ENCODE measurements at places on chromosomes 3 and 15. TPM values are rescaled to one million over a fixed set of nuclear protein-coding genes. Genes with fewer than 3 reads are reported as not detected.
A peak's percentile ranks its signal among the peaks of the same experiment; 100 is the strongest.

The BCHE gene
- total RNA-seq = not detected

The AZI2 gene
- 15.3 TPM for total RNA-seq

The TMEM212 gene
- not detected for total RNA-seq

The ZKSCAN7 gene
- not detected for total RNA-seq

The LINGO1 gene
- total RNA-seq = 18.3 TPM

The TMEM40 gene
- total RNA-seq = not detected

The GHSR gene
- total RNA-seq = not detected

GRCh38 chr3:107068980-107069379 lies 308.3 kb upstream of the CCDC54 start:
- no peak overlapping the region for H3K4me3 ChIP-seq
- no peaks in the 10 kb centered on the region for H3K36me3 ChIP-seq
- DNase-seq = no peak
- H3K27ac ChIP-seq = peak overlapping the region; percentile 28
- H3K27me3 ChIP-seq = no peaks in the 10 kb centered on the region

DNA sequence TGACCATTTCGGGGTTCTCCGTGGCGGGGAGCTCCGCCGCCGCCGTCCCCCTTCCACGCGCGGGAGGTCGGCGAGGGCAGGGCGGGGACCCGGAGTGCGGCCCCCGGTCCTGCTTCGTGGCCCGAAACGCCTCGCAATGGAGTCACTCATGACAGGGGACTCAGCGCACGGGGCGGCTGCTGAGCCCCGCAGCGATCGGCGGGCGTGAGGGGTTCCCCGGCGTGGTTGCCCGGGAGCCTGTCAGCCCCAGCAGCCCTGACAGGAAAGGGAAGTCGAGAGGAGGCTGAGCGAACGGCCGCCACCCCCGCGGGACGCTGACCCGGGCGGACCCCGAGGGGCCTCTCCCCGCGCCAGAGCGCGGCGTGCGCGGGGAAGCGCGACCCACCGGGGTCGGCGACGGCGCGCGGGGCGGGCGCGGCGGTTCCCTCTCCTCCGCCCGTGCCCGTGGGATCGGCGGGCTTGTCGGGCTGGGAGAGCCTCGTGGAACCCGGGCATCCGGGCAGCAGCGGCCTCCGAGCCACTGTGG lies 564 bp upstream of the PIGZ start:
- no peaks in the 10 kb centered on the region for H3K4me1 ChIP-seq
- no peaks in the 10 kb centered on the region for H3K27me3 ChIP-seq
- H3K27ac ChIP-seq = peak overlapping the region; percentile 70
- H3K36me3 ChIP-seq = no peaks in the 10 kb centered on the region
- no peak for DNase-seq

DNA sequence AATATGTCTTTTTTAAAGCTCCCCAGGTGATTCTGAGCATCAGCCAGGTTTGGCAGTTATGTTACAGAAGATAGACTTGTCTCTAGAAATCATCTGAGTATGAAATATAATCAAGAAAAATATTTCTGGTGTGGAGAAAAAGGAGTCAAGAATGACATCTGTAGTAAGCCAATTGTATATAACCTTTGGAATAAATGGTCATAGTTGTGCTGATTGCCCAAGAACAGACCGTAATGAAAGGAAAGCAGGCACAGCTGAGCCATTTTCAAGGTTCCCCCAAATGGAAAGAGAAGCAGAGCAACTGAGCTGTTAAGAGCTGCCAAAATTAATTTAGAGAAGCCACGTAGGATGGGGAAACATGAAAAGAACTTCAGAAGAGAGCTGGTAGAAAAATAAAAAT lies 26.6 kb downstream of the GOLM2 start:
- H3K4me1 ChIP-seq = no peaks in the 10 kb centered on the region
- no peak overlapping the region for H3K4me3 ChIP-seq
- no peak for DNase-seq
- H3K27ac ChIP-seq = no peak overlapping the region
- H3K36me3 ChIP-seq = no peaks in the 10 kb centered on the region
- H3K27me3 ChIP-seq = no peaks in the 10 kb centered on the region

DNA sequence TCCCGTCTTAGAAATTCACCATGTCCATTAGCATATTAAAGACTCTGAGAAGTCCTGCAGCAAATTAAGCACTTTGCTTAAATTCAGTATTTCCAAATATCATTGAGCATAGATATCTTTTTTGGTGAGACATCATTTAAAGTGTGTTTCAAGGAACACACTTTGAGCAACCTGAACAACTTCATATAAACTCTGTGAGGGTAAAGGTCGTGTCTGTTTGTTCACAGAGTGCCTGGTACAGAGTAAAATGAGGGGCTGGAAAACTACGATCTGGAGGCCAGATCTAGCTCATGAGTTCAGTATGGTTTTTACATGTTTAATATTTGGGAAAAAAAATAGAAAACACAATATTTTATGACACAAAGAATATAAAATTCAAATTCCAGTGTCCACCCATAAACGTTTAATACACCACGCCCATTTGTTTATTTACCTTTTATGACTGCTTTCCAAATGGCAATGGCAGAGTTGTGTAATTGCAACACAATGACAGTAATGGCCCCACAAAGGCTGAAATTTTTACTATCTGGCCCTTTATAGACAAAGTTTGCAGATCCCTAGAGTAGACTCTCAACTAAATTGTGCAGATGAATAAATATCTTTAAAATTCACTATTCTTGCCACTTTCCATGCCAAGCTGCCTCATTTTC lies 67.4 kb downstream of the SNTN start:
- no peak for DNase-seq
- no peaks in the 10 kb centered on the region for H3K27me3 ChIP-seq
- no peak overlapping the region for H3K4me3 ChIP-seq
- H3K27ac ChIP-seq = no peak overlapping the region
- H3K36me3 ChIP-seq = no peaks in the 10 kb centered on the region

DNA sequence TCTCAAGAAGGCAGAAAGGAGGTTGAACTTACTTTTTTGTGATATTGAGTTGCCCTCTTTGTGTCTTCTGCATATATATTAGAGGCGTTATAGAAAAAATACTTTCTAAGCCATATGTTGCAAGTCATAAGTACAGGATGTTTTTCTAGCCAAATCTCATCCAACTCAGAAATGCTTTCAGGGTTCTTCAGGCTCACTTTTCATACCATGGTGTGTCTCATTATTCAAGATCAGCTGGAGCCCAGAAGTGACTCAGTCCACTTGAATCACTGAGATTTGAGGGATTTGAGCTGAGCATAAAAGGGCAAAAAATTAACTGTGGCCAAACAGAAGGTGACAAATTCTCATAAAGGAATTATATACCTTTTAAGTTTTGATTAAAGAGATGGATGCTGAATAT lies 157.3 kb downstream of the WNT5A start:
- no peaks in the 10 kb centered on the region for H3K4me1 ChIP-seq
- DNase-seq = no peak
- no peaks in the 10 kb centered on the region for H3K36me3 ChIP-seq
- H3K27ac ChIP-seq = no peak overlapping the region

DNA sequence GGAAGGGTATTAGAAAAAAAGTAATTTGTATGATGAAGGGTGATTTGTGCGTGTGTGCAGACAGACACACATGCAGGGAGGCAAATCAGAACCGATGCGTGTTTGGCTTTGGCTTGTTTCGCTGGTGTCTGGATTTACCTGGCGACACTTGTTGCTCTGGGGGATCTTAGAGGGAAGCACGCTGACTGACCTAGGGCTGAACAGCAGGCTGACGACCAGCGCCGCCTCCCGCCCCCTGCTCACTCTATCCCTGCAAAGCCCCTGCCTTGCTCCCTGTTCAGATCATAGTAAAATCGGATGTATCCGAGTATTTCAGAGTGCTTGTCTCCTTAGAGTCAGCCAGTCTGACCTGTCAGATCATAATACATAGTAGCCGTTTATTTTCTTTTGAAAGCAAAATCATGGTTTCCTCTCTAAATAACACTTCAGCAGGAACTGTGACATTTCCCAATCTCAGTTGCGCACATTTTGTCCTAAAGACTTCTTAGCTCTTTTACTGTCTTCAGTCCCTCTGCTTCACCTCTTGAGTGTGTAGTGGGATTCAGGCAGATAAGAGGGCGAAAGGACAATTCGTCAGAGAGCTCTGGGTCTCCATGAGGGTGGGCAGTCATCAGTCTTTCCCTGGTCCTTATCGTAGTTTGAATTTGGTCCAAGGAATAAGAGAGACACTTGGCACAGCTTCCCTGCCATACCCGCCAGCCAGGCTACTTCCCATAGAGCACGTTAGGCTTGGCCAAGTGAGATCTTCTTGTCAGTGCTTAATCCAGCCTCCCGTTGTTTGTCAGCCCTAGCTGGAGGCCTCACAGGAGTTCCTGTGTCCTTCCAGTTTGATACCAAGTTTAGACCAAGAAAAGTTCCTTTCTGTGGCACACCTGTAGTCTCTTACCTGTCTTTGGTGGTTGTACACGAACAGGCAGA lies 97.4 kb downstream of the PGPEP1L start:
- peaks cover 42% of the 10 kb centered on the region for H3K36me3 ChIP-seq
- no peak for DNase-seq
- H3K4me3 ChIP-seq = no peak overlapping the region
- H3K4me1 ChIP-seq = peaks cover 18% of the 10 kb centered on the region
- H3K27ac ChIP-seq = peak overlapping the region; percentile 54

GRCh38 chr15:87866961-87867360 lies 389.6 kb downstream of the NTRK3 start:
- no peak for DNase-seq
- H3K4me3 ChIP-seq = no peak overlapping the region
- no peaks in the 10 kb centered on the region for H3K4me1 ChIP-seq
- no peaks in the 10 kb centered on the region for H3K27me3 ChIP-seq
- H3K36me3 ChIP-seq = no peaks in the 10 kb centered on the region
- no peak overlapping the region for H3K27ac ChIP-seq

- DNase-seq = no peak
- peaks cover 17% of the 10 kb centered on the region for H3K4me1 ChIP-seq
Measured at GRCh38 chr3:49671291-49672288, 2.6 kb upstream of the APEH start.

- no peak for DNase-seq
- H3K4me3 ChIP-seq = no peak overlapping the region
- no peaks in the 10 kb centered on the region for H3K27me3 ChIP-seq
- no peak overlapping the region for H3K27ac ChIP-seq
Measured at GRCh38 chr3:39751286-39751685, 58.1 kb upstream of the MYRIP start.

DNA sequence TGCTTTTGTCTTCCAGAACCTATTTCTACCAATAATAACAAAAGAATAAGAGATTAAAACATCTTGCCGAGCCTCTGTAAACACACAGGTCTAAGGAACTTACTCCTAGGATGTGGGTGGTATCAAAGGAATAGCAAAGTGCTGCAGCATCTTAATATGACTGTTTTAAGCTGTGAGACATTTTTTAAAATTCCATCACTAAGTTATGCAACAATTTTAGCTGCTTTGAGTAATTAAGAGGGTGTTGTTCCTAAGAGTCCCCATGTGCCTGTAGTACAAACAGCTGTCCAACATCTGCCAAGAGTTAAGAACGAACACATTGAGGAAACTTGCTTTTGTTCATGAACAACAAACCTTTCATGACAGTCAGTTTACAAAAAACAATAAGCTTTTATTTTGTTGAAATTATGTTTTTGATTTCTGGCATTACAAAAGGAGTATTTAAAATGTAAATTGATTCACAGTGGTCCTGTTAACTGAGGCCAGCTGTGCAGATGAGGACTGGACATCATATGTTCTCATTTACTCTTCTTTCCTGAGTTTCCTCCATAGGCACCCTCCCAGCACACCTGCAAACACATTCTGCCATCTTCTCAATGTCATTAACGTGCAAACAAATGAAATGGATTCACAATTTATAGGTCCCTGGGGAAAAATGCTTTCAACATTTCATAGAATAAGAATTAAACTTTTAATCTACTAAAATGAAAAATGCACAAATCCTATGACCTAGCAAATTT lies 337.3 kb upstream of the ARHGEF26 start:
- no peak overlapping the region for H3K4me3 ChIP-seq
- no peaks in the 10 kb centered on the region for H3K27me3 ChIP-seq
- H3K27ac ChIP-seq = no peak overlapping the region
- no peaks in the 10 kb centered on the region for H3K4me1 ChIP-seq

GRCh38 chr3:156644958-156645357 lies 29.4 kb upstream of the TIPARP start:
- no peak overlapping the region for H3K4me3 ChIP-seq
- H3K27ac ChIP-seq = no peak overlapping the region
- DNase-seq = no peak
- no peaks in the 10 kb centered on the region for H3K27me3 ChIP-seq
- no peaks in the 10 kb centered on the region for H3K36me3 ChIP-seq

DNA sequence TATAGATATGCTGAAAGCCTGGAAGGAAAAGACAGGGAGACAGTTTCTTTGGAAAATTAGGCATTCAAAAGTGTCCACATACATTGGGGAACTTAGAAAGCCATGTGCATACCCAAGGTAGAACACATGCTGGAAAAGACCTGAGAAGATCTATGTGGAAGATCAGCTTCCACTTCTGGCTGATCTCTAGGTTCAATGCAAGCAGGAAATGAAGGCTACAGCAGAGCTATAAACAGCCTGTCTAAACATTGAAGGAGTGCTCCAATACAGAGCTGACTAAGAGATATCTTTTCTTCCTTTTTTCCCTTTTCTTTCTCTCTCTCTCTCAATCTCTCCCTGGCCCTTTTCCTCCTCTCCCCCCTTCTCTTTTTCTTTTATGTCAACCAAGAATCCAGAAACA lies 73.6 kb upstream of the TCF12 start:
- H3K36me3 ChIP-seq = no peaks in the 10 kb centered on the region
- H3K27me3 ChIP-seq = no peaks in the 10 kb centered on the region
- H3K4me1 ChIP-seq = no peaks in the 10 kb centered on the region
- no peak for DNase-seq
- H3K27ac ChIP-seq = no peak overlapping the region

GRCh38 chr3:70383360-70383831 lies 71.0 kb upstream of the MDFIC2 start:
- no peaks in the 10 kb centered on the region for H3K27me3 ChIP-seq
- H3K27ac ChIP-seq = no peak overlapping the region
- no peaks in the 10 kb centered on the region for H3K4me1 ChIP-seq
- no peak overlapping the region for H3K4me3 ChIP-seq

DNA sequence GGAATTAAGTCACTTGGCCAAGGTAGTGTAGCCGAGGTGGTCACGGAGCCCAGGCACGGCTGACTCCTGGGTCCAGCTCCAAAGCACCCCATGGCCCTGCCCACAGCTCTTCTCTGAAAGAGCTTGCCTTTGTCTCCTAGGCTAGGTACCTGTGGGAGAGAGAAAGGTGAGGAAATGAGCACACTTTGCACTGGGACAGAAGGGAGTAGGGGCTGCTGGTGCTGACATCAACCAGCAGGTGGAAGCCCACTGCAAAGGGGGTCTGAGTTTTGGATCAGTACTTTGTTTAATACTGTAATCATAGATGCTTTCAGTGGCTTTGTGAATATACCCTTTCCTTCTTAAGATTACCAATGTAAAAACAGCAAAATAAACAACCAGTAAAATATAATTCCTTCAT lies 128.3 kb upstream of the EIF1B start:
- no peak for DNase-seq
- H3K4me1 ChIP-seq = peaks cover 3% of the 10 kb centered on the region
- H3K36me3 ChIP-seq = no peaks in the 10 kb centered on the region

Data from ascending aorta (tissue), 2 donors.